HTR-8/SVneo (cell line): ENCODE measurements at places on chromosomes 5 and 9.

DNA sequence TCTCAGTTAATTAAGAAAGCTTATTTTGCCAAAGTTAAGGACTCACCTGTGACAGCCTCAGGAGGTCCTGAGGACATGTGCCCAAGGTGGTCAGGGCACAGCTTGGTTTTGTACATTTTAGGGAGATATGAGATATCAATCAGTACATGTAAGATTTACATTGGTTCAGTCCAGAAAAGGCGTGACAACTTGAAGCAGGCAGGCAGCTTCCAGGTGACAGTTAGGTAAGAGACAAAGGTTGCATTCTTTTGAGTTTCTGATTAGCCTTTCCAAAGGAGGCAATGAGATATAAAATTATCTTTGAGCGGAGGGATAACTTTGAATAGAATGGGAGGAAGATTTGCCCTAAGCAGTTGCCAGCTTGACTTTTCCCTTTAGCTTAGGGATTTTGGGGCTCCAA, 47.8 kb downstream of the SLC1A1 start:
- DNase-seq = no peak

DNA sequence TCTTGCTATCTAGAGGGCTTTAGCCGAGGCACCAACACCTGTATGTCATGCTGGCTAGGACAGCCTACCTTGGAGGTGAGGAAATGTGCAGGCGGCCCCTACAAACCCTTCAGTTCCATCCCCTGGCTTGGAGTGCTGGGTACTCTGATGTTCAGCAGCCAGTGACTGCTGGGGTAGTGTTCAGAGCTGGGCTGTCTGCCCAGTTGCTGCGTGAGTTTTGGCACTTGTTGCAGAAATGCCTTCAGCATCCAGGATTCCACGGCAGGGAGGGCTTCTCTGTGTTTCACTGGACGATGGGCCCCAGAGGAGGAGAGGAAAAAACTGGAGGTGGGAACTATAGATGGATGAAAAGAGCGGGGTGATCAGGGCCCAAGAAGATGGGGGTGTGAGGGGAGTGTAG, 10.4 kb downstream of the SWI5 start:
- no peak for DNase-seq

GRCh38 chr5:158436271-158437065, 577.5 kb upstream of the CLINT1 start:
- no peak for DNase-seq

DNA sequence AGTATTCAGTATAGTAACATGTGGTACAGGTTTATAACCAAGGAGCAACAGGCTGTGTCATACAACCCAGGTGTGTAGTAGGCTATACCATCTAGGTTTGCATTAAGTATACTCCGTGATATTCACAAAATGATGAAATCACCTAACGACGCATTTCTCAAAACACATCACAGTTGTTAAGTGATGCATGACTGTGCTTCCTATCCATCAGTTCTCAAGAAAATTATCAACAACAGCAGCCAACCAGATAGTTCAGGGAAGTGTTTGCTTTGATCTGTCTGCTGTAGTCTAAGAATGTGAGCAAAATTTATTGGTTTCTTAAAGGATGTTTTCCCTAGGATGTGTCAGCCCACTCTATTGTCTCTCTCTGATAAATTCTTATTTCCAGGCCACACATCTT, 7.4 kb downstream of the ZBTB26 start:
- DNase-seq = no peak

- no peak for DNase-seq
Measured at GRCh38 chr9:108599571-108599970, 256.2 kb downstream of the ACTL7B start.

GRCh38 chr5:133790898-133791297, 177.5 kb downstream of the C5orf15 start:
- no peak for DNase-seq

DNA sequence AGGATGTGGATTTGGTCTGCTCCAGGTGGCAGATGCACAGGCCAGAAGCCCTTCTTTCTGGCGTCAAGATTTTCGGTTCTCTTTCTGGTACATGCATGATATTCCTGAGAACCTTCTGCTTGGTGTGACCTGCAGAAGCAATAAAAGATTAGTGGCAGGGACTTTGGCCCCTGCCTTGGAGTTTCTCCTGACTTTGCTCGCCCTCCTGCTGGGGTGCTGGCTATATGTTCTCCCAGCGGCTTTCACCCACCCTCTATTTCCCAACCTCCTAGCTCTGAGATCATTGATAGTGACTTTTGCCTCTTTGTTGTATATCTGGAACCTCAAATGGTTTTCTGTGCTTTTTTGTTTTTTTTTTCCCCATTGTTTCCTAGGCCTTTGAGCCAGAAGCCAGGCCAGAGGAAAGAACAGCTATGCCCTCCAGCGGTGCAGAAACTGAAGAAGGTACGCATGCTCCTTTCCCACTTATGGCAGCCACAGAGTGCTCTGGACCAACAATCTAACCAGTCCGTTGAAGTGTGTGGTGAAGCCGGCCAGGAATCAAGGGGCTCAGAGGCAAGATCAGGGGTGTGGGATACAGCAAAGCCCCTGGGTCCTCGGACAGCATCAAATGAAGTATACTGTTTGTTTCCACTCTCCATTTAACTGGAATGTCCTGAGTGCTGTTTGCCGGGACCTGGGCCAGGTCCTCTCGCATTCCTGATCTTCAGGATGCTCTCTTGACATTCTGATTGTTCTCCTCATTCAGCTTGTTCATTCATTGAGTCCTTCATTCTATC, 154.5 kb downstream of the ARHGEF28 start:
- DNase-seq = no peak

- DNase-seq = no peak
Measured at GRCh38 chr9:121865884-121866283, 214.4 kb downstream of the DAB2IP start.

- no peak for DNase-seq
Measured at GRCh38 chr5:131239686-131240085, 24.2 kb upstream of the CDC42SE2 start.

- no peak for DNase-seq
Measured at GRCh38 chr9:110808599-110808980, 140.0 kb downstream of the MUSK start.

- DNase-seq = no peak
Measured at GRCh38 chr9:31253800-31254762, 1130.4 kb upstream of the ACO1 start.

DNA sequence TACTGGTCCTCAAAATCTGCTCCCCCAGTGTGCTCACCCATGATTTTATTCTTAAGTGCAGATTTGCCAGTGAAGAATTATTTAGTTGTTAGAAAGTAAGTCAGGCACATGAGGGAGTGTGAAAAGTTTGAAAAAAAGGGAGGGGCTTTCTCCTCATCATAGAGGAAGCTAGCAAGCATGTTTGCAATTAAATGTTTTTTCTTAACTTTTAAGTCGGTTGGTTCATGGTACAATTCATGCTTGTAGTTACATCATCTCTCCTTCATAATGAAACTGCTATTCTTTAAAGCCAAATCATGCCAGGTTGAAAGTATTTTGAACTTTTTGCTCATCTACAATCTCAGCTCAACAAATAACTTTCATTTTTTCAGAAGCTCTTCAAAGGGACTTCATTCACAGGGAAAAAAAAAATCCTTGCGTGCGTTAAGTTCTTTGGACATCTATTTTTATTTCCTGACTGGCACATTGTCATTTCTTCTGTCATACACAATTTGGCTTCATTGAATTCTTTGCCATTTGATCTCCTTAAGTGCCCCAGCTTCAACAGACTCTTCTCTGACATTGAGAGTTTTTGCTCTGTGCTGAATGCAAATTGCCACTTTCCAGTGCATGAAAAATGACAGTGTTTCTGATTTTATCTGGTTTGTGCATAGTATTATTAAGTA, 456.9 kb downstream of the TMEM232 start:
- no peak for DNase-seq

DNA sequence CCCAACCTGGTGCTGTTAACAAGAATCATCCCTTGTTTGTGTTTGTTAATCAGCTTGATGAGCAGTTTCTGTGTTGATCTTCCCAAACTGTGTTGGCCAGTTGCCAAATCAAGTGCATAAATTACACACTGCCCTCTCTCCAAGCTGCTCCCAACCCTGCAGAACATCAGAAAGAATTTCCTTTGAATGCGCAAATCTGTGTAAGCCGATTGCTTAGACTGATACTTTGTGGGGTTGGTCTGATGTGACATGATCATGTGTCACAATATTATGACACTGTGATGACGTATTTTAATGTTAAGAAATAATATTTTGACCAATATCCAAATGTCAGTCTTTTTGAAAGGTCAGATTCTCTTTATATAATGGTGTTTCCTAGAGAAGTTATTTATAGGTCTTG, 766.4 kb upstream of the WWC1 start:
- no peak for DNase-seq

DNA sequence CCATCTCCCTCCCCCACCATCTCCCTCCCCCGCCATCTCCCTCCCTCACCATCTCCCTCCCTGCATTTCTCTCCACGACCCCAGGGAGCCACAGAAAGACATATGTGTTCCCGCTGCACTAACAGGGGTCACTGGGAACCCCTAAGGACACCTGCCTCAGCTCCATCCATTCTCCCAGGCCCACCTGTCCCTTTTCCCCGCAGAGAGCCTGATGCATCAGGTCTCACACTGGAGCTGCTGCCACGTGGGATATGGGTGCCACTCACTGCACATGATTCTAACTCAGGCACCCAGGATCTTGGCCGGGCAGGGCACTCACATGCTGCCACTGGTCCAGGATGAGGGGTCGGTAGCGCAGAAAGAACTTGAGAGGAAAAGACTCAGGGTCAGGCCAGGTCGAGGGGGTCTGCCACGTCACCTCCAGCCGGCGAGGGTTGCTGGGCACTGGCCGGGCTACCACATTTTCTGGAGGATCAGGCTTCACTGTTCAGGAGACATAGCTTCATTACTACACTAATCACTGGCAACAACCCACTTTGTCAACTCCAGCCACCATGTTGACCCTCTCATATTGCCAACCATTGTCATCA, 33.2 kb upstream of the ENHO start:
- no peak for DNase-seq

- no peak for DNase-seq
Measured at GRCh38 chr9:83280790-83281189, 217.8 kb upstream of the RASEF start.

- no peak for DNase-seq
Measured at GRCh38 chr5:157734436-157734835, 3.2 kb downstream of the THG1L start.

DNA sequence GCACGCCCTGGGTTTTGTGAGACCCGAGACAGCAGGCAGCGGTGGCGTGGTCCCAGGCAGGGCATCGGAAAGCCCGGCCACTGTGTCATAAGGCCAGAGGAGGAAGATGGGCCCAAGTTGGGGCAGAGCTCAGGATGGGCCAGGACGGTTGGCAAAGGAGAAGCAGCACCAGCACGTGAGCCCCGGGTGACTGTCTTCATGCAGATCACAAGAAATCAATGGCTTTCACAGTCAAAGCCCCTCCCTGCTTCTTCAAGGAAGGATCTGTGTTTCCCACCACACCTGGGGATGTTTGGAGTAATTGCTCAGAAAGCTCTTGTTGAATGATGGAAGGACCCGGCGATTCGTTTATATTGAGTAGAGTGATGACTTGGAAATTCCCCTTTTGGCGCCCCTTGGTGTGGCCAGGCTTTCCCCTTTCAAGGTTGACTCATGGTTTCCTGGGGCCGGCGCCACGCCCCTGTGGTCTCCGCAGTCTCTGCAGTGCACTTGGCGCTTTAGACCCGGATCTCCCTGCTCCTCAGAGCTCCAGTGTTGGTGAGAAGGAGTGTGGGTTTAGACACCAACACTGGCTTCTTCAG, 52.1 kb downstream of the IL31RA start:
- DNase-seq = no peak

DNA sequence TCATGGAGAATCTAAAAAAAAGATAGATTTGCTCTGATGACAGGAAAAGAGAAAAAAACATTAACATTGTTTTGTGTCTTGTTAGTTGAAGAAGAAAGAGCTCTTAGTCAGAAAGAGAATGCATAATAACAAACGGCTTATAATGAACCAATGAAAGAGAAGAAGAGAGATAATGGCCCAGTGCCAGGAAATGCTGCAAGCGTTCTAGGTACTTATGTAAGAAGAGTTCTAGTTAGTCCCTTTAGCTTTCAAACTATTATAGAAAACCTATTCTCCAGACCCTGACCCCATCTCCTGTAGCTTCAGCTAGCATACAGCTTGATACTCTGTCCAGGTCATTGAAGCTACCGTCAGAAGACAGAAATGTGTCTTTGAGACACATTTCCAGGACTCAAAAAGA, 70.2 kb downstream of the FBXL17 start:
- DNase-seq = no peak

- DNase-seq = no peak
Measured at GRCh38 chr5:174355995-174356394, 310.5 kb downstream of the NSG2 start.

- no peak for DNase-seq
Measured at GRCh38 chr5:14036947-14037346, 92.5 kb upstream of the DNAH5 start.

DNA sequence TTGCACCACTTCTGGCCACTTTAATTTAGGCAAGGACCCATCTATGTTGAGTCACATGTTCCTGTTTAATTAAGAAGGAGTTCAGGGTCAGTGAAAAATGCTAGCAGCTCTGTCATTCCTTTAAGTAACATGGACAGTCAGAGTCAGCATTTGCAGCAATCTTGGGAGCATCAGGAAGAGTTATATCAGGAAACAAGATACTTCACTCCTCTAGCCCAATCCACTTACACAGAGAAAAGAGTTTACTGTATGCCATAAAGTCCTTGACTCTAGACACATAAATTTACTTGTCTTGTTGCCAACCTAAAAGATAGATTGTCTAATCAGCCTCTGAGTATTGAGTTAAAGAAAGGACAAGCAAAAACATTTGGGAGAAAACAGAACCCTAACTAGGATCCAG, 266.7 kb downstream of the PJA2 start:
- no peak for DNase-seq

DNA sequence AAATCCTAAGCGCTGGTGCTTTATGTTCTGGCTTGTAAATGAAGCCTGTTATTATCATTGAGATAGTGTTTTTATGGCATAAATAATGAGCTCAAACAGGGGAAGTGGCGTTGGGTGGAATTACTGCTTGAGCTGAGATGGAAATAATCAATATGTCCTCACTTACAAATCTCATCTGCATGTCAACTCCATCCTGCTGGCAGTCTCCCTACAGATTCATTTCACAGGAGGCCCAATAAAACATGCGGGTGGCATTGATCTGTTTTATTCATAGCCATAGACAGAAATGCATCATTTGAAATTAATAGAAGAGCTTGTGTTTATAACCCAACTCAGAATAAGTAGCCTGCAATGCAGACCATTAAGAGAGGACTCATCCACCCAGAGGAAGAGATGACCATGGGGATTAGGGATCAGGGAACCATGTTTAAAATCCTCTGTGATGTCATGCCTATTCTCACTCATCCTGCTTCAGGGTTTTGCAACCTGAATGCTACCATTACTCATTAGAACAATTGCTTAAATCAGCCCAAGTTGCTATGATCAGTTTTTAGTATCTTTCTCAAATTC, 680.4 kb downstream of the TLR4 start:
- DNase-seq = no peak

DNA sequence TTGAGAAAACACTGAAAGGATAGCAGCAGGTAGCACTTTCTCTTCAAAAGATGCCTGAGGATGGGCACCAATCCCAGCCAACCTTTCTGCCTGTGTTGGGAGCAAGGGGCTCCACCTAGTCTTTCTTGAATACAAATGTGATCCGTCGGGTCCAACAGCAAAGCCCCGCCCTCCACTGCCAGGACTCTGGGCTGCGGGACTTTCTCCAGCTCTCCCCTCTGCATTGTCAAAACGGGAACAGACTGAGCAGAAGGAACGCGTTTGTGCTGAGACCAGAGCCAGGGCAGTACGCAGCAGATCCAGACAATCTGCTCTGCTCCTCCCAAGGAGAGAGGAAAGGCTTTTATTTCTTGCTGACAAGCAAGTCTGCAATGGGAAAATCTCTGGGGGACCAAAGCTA, 139.7 kb downstream of the SEC61B start:
- no peak for DNase-seq
